ENCODE measurements at places on chromosomes 6 and 20.

DNA sequence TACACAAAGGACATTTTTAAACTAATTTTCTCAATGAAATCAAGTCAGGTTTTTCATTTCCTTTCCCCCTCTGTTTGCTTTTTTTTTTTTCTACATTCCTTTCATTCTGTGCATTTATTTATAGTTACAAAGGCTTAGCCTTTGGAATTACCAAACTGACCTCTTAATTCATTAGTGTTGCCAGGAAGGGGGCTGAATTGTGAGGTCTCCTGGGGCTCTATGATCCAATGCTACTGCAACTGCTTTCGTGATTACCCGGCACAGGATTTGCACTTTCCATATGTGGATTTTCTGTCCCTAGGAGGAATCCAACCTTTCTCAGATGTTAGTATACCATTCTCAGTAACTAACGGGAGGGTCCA is 35.3 kb downstream of the NEDD9 start:
- no peak for DNase-seq

DNA sequence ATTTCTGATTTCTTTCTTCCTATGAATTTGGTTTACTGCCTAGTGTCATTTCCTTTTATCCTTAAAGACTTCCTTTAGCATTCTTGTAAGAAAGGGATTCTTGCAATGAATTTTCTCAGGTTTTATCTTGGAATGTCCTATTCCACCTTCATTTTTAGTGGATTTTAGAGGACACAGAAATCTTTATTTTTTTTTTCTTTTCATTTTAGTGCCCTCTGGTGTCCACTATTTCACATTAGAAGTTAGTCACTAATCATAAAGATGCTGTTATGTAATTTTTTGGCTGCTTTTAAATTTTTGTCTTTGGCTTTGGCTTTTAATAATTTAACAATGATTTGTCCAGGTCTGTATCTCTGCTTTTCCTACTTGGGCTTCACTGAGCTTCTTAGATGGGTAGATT is 28.1 kb downstream of the LMBRD1 start:
- DNase-seq, result no peak

- no peak for DNase-seq
Measured at GRCh38 chr20:2695206-2695983, 2.8 kb downstream of the EBF4 start.

GRCh38 chr6:80335121-80335531 is 228.7 kb downstream of the BCKDHB start:
- no peak for DNase-seq

DNA sequence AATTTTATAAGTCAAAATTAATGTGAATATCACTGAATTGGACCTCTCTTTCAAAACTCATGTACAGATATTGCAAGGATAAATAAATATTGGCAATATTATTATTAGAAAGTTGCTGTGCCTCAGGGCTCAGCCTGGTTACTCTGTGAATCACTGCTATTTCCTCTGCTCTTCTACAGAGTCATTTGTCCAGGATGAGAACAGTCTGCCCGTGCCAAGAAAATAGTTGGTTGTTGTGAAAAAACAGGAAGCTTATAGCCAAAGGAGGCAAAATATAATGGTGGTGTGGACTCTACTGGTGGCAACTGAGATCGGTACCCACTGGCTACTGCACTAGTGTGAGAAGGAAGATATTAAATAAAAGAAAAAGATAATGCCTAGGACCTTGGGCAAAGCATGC is 93.6 kb downstream of the RIMS1 start:
- DNase-seq, result no peak

DNA sequence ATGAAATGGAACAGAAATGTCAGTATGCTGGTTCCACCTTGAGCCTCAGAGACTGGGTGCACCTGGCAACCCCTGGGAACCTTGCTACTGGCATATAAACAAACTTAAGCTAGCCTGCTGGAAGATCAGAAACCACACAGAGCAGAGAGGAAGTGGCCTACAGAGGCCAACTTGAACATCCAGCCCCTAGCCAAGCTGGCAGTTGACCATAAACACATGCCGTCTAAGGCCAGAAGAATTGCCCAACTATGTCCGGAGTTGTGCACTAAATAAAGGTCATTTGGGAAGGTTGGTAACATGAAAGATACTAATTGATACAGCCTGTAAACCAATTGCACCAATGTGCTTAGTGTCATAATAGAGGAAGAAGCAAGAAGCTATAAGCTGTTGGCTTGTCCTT is 266.6 kb upstream of the BTBD3 start:
- DNase-seq, result no peak

- no peak for DNase-seq
Measured at GRCh38 chr6:41934278-41935192, 7.1 kb downstream of the CCND3 start.

DNA sequence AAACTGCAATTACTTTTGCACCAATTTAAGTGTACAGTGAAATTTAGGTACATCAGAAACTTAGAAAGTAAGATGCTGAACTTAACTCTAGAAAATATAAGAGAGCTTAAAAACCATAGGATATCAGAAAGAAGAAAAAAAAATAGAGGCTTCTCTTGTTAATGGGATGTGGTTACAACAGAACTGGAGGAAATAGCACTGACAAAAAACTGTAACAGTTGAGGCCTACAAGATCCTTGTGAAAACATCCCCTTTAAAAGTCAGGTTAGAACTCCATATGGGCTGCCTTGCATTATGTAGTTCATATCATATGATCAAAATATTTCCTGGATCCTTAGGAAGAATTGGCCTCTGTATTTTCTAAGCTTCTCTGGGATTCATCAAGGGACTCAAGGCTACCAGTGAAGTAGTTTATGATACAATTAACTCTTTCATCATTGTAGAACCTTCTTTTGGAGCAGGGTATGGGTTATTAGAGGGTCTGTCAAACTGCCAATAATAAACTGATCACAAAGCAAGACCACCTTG is 24.8 kb downstream of the MTCL3 start:
- no peak for DNase-seq

- DNase-seq, result no peak
Measured at GRCh38 chr20:47265984-47266383, 90.5 kb downstream of the ZMYND8 start.

GRCh38 chr6:37359039-37359438 is 5.3 kb downstream of the RNF8 start:
- DNase-seq, result no peak

DNA sequence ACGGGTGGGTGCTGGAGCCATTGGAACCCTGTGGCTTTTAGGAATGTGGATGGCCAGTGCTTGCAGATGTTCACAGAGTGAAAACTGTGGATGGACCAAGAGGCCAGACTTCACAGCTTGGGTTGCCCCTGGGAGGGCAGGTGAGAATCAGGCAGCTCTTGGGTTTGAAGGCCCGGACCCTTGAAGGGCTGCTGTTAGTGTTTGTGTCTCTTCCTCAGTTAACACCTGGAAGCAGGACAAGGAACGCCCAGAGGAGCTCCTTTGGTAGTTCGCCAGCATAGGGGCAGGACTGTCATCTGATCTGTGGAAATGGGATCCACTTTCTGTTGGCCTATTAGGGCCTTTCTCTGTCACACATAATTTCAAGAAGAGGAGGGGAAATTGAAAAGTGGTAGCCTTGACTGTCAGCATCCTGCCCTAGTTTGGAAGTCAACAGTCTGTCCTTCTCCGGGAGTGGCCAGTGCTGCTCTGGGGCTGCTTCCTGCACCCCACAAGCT is 43.6 kb downstream of the RIOK1 start:
- DNase-seq, result no peak

DNA sequence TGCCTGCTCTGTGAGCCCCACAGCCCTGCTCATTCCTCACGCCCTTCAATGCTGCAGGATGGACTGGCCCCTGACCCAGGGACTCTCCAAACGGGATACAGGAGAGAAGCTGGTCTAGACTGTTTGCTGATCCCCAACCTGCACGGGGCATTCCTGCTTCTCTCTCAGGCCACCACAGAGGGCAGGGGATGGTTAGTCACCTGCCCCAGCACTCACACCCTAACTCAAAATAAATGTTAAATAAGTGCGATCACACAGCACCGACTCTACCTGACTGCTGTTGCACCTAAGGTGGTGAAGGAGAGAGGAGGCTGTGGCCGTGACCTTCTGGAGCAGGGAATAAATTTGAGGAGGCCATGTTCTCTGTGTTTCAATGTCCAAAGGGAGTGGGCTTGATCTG is 39.9 kb upstream of the TGM6 start:
- no peak for DNase-seq

DNA sequence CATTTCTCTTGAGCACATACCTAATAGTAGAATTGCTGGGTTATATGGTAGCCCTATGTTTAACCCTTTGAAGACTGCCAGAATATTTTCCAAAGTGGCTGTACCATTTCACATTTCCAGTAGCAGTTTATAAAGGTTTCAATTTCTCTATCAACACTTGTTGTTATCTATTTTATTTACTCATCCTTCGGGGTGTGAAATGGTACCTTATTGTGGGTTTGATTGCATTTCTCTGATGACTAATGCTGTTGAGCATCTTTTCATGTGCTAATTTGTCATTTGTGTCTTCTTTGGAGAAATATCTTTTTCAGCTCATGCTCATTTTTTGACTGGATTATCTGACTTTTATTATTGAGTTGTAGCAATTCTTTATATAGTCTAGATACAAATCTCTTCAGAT is 5.4 kb downstream of the ENPP4 start:
- no peak for DNase-seq

GRCh38 chr6:138465007-138465645 is 34.2 kb downstream of the NHSL1 start:
- no peak for DNase-seq

- DNase-seq, result no peak
Measured at GRCh38 chr20:710780-711450, 35.3 kb upstream of the SCRT2 start.

DNA sequence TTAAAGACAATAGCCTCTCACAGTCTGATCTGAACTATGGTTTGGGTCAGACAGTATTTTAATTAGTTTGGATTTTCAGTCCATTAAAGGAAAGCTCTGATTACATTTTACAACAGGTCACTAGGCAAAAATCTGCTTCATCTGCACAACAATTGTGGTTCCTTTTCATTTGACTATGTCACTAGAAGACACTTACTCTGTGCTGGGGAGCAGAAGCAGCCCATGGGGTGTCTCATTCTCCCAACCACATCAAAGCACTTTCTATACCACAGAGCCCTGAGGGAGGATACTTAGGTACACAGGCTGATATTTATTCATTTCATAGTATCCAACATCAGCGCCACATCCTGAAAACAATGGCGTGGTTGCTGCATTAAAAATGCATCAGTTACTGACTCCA is 36.6 kb upstream of the HDAC2 start:
- no peak for DNase-seq

DNA sequence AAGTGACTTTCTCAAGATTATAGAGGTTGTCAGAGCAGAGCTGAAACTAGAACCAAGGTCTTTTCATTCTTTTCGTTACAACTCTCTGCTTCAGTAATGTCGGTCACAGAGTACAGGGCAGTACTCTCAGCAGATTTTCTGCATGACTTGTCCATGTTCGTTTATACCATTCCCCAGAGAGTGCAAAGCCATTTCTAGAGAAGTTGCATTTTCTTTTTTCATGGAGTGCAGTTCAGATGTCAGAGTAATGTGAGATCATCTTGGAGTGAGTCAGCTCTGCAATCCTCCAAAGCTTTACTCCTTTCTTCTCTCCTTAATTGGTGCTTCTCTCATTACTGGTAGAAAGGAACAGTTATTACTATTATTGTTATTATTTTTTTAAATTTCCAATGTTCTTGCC is 115.6 kb upstream of the B3GAT2 start:
- no peak for DNase-seq

DNA sequence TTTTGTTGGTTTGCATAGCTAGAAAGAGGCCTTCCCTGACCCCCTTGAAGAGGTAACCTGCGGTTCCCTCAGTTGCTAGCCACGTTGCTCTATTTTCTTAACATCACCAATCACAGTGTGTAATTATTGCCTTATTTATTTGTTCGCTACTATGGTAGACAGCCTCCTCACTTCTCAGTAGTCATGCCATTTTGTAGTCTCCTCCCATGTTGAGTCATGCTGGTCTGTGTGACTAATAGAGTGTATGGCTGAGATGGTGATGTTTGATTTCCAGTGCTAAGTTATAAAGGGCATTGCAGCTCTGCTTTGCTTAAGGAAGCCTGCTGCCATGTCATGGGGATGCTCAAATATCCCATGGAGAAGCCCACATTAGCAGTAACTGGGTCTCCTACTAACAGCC is 236.6 kb upstream of the CHD6 start:
- DNase-seq, result no peak

- DNase-seq, result no peak
Measured at GRCh38 chr6:15510536-15511247, 152.1 kb downstream of the DTNBP1 start.

DNA sequence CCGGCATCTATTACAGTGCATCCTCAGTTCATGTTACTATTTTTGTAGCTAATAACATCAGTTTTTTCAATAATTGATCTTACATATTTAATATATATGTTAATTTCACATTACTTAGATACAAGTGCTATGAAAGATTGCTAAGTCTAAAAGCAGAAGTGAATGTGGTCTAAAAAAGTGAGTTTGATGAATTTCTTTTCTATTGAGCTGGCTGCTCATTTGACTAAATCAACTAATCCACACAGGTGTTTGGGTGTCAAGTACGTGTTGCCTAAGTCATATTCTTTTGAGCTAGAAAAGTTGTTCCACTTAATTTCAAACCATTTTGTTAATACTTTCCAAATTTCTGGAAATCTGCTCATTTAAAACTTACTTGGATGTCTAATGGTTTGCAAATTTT is 46.6 kb upstream of the EZR start:
- no peak for DNase-seq

DNA sequence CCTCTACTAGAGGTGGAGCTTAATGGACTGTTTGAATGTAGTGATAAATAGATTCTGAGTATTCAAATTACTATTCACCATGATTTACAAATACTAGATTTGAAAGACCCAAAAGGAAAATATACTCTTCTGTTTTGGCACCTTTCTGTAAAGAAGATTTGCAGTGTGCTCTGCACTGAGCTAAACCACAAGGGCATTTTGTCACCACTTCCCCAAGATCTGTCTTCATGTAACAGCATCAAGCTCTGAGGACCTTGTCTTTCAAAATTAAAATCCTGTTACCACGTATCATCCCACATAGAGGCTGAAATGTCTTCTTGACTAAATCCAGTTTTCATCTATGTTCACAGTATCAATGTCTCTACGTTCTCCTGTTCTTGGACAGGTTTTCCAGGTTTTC is 3.3 kb upstream of the PGK2 start:
- no peak for DNase-seq
